ENCODE measurements at places on chromosomes 16 and 17.
A peak's percentile ranks its signal among the peaks of the same experiment; 100 is the strongest.

DNA sequence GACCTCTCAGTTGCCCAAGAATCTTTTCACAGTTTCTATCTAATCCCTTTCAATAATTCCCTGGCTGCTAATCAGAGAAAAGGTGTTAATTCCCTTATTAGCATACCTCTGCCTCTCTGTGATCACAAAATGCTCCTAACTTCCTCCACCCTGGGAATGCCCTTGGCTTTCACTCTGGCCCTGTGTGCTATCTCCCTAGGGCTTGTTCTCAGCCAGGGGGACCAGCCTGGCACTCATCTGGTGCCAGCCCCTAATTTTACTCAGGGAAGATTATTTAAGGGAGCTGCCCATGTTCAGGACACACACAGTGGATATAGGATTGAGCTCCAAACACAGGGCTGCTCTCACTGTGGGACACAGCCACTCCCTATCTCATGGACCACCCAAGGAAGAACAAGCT, 225.2 kb downstream of the GRIN2A start:
- DNase-seq = no peak

DNA sequence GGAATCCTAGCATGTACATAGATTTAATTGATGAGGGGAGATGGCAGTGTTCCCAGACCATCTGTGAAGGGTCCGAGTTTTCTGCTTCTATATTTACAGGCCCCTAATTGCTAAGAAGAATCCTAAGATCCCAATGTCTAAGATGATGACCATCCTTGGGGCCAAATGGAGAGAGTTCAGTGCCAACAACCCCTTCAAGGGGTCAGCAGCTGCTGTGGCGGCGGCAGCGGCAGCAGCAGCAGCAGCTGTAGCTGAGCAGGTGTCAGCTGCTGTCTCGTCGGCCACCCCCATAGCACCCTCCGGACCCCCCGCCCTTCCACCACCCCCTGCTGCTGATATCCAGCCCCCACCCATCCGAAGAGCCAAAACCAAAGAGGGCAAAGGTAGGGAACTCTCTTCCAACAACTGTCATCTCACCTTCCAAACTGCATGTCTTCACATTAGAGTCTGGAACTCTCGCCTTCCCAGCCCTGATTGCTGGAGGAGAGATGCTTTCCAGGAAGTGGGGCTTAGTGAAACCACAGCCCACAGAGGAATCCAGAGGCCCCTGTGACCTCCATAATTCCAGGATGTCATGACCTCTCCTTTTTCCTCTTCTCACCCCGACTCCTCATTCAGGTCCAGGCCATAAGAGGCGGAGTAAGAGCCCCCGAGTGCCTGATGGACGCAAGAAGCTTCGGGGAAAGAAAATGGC, 4.7 kb downstream of the CHD3 start:
- no peak for DNase-seq

DNA sequence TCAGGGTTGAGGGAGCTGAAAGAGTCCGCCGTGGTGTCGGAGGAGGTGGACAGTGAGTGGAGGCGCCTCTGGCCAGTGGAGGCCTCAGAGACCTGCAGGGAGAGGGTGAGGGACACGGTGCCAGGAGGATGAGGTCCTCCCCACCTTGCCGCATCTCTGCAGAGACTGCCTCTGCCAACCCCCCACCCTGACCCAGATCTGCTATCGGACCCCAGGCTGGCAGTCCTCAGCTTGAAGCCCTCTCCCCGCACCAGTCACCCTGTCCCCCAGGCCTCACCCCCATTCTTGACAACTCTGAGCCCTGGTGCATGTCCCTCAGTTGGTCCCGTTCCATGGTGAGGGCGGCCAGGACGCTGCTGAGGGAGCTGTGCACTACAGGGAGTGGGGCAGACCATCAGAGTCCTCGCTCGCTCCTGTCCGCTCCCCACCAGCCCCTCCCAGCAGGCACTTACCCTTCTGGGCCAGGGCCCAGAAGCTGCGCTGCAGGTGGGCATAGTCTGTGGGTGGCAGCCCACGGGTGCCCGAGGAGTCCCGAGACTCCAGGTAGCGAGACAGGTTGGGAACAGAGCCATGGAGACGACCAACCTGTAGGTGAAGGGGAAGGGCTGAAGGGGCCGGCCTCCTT, 5.4 kb downstream of the OSBPL7 start:
- DNase-seq = no peak

GRCh38 chr16:23557779-23558702, 514 bp downstream of the UBFD1 start:
- peak; percentile 61 for DNase-seq

GRCh38 chr16:64412578-64413280, 709.1 kb downstream of the CDH11 start:
- peak; percentile 36 for DNase-seq

- no peak for DNase-seq
Measured at GRCh38 chr16:27408602-27409031, 6.6 kb downstream of the IL21R start.

DNA sequence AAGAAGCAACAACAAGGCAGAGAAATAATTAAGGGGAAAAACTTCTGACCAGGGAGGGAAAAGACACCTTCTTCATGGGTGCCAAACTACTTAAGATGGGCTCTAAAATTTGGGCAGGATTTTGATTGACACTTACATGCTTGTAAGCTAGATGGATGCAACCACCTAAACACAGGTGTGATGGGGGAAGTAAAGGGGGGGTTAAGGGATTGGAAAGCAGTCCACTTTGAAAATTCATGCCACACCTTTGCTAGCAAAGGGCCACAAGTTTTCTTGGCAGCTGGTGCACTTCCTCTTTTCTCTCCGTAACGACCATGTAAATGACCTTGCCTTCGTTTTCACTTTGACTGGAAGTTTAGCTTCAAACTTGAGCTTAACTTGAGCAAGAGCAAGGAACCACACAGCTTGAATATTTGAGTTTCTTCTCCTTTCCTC, 14.3 kb upstream of the PRKAR1A start:
- DNase-seq = no peak

DNA sequence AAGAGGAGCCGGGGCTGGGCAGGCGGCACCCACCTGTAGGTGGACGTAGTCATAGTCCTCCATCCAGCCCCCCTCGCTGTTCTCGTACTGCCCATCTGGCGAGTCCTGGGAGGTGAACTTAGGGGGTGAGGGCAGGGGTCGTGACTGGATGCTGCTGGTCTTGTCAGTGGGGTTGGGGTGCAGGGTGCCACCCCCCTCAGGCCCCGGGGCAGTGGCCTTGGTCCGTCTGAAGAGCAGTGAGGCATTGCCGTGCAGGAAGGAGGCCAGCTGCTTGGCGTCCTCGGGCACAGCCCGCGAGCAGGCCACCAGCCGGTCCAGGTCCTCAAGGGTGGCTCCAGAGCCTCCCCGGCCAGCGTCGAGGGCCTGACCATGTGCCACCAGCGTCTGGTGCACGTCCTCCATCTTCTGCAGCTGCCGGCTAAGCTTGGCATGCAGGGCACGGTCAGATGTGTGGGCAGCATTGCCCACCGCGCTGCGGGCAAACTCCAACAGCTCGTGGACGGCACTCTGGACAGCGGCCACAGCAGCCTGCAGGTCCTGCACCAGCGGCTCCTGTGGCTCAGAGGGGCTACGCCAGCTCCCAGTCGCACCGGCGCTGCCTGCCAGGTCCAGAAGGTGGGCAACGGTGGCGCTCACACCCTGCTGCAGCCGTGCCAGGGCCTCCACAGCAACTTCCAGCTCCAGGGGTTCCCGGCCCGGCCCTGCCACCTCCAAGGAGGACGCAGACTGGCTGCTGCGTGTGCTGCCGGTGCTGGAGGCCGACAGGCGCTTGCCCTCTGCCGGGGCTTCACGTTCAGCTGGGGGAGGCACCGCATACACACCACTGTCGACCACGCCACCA, 16.3 kb downstream of the CTRB1 start:
- no peak for DNase-seq

DNA sequence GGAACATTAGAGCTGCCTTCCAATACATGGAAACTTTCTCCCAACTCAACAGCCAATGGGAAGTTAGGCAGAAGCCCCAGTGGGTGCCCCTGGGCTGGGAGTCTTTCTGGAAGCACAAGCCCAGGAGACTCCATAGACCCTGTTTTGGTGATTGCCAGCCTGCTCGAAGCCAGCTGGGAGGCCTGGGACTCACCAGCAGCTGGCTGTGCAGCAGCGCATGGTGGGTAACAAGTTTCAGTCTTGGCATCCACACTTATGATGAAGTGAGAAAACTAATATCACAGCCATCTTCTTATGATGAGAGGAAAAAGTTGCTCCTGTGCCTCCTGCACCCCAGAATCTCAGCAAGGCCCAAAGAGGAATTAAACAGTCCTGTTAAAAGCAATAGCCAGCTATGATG, 522.5 kb upstream of the CDH5 start:
- DNase-seq = no peak

- DNase-seq = no peak
Measured at GRCh38 chr17:9522074-9522473, 53.5 kb downstream of the STX8 start.

DNA sequence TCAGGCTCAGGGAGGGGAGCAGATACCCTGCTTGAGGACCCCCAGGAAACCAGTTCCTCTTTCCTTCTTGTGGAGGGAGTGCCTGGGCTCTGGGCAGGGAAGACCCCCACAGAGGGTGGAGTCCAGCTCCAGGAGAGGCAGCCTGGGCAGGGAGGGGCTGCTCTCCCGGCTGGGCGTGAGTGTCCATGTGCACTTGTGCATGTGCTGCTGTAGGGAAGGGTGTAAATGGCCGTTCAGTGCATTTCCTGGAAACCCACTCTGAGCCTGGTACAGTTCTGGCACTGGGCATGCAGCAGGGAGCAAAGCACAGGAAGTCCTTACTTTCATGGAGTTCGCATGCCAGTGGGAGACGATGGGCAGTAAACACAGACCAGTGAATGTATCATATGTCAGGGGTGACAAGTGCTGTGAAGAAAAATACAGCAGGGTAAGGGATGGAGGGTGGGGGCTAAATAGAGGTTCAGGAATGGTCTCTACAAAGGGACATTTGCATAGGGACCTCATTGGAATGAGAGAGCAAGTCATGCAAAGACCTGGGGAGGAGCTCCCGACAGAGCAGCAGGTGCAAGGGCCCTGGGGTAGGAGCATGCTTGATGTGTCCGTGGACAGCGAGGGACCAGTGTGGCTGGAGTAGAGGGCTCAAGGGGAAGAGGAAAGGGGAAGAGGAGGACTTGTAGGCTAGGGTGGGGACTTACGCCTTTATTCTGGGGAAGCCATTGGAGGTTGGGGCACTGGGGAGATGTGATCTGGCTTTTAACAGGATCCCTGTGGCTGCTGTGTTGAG, 5.5 kb downstream of the STARD3 start:
- DNase-seq = no peak

GRCh38 chr16:48978501-48978900, 303.1 kb downstream of the CBLN1 start:
- DNase-seq = no peak

DNA sequence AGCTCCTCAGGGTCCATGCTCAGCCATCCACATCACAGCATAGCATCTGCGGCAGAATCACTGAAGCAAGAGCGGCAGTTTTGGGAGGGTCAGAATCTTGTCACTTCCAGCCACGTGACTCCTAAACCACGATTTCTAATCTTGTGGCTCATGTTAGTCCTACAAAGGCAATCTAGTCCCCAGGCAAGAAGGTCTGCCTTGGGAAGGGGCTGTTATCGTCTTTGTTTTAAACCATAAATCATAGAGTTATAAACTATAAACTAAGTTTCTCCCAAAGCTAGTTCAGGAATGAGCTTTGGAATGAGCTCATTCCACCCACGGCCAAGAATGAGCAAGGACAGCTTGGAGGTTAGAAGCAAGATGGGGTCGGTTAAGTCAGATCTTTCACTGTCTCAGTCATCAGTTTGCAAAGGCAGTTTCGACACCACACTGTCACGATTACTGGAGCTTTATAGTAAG, 20.8 kb upstream of the DNAH17 start:
- DNase-seq = no peak

DNA sequence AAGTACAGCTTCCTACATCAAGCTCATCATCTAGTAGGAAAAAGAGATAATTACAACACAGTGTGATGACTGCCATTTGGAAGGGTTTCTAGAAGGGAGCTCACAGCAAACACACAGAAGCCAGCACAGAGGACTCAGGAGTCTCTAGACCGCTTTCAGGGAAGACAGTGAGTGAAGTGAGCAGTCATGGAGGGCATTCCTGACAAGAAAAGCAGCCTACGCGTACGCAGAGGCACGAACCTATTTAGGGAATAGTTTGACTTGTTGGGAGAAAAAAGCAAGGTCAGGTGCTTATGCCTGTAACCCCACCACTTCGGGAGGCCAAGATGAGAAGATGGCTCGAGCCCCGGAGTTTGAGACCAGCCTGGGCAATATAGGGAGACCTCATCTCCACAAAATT, 8.4 kb upstream of the HASPIN start:
- DNase-seq = no peak

GRCh38 chr17:49337884-49338283, 24.2 kb downstream of the ZNF652 start:
- DNase-seq = no peak

GRCh38 chr17:6989779-6990178, 6.1 kb upstream of the ALOX12 start:
- DNase-seq = no peak

DNA sequence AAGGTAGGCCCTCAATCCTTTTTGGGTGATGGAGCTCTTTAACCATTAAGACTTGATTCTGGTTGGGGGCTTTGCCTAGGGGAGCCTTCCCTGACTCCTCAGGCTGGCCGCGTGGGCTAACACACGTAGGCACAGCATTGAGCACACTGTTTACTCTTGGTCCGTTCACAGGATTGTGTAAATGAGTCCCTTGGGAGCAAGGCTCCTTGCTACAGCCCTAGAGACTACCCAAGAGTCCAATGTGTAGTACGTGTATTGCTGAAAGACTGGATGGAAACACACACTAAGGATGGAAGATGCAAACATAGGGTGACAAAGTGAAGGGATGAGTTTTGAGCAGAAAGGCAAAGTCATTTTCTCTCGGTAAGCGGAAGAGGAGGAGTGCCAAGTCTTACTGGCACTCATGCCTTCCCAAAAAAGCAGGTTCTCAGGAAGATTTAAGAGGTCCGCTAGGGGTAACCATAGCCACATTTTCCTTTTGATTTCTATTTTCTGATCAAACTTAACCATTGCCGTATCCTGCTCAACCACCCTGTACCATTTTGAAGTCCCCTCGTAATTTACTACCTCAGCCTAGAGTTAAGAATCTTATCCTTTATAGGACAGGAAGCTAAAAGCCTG, 911 bp upstream of the ITGA2B start:
- DNase-seq = no peak
